ENCODE measurements at places on chromosomes 6 and 20. TPM values are rescaled to one million over a fixed set of nuclear protein-coding genes. Genes with fewer than 3 reads are reported as not detected.

ASIP gene
- not detected for total RNA-seq

C6orf15 gene
- total RNA-seq, result not detected

ULBP3 gene
- 2.9 TPM for total RNA-seq

TMEM14B gene
- total RNA-seq, result 139 TPM

MMUT gene
- total RNA-seq, result 6.5 TPM

ARFRP1 gene
- total RNA-seq, result 36.1 TPM

PBOV1 gene
- not detected for total RNA-seq
